ENCODE measurements at places on chromosomes 4 and X. TPM values are rescaled to one million over a fixed set of nuclear protein-coding genes. Genes with fewer than 3 reads are reported as not detected.

NIPAL1 gene
- polyA plus RNA-seq, result 3.2 TPM

ETNPPL gene
- polyA plus RNA-seq, result not detected

MAP9 gene
- 5.4 TPM for polyA plus RNA-seq

SCD5 gene
- 8.7 TPM for polyA plus RNA-seq

SPP1 gene
- 0.24 TPM for polyA plus RNA-seq

TAF7L gene
- polyA plus RNA-seq, result 0.06 TPM

F8 gene
- polyA plus RNA-seq, result 0.78 TPM

AVPR2 gene
- polyA plus RNA-seq, result not detected

ARHGAP36 gene
- not detected for polyA plus RNA-seq

FGFRL1 gene
- polyA plus RNA-seq, result 5.0 TPM

CAPN6 gene
- 0.25 TPM for polyA plus RNA-seq
